ENCODE measurements at places on chromosomes 16 and 17.

- no peak for DNase-seq
These were observed 37.5 kb upstream of the LITAF start for GRCh38 chr16:11624205-11624604.

DNA sequence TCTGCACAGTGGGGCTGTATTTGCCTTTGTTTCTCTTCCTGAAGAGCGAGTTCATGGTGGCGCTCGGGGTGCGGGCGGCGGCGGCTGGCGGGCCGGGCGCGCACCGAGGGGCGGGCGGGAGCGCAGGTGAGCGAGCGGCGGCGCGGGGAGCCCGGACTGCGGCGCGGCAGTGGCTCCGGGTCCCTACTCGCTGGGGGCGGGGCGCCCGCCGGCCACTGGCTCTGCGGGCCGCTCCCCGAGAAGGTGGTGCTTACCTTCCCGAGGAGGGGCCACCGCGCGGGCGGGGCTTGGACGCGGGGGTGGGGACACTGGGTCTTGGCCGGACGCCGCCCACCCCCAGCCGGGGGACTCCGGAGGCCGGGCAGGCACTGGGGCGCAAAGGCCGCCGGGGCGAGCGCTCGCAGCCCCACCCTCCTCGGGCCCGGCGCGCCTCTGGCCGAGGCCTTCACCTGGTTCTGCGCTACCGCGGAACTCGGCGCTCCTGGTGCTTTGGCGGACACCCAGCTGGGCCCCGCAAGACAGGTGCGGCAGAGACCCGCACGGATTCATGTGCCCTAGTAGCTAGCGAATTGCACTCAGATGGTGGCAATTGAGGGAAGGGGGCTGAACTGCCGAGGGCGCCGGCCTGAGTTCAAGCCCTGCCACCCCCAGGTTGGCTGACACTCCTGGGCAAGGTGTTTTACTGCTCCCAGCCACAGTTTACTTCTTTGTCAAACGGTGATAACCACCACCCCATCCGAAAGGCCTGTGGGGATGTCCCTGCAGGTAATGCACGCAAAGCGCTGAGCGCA, at the start of gene PPL:
TSS of gene PPL (minus strand) at position 158 of the 791 bp plus-strand sequence. CDS start at position 55, 103 bp downstream.
- DNase-seq, result no peak

DNA sequence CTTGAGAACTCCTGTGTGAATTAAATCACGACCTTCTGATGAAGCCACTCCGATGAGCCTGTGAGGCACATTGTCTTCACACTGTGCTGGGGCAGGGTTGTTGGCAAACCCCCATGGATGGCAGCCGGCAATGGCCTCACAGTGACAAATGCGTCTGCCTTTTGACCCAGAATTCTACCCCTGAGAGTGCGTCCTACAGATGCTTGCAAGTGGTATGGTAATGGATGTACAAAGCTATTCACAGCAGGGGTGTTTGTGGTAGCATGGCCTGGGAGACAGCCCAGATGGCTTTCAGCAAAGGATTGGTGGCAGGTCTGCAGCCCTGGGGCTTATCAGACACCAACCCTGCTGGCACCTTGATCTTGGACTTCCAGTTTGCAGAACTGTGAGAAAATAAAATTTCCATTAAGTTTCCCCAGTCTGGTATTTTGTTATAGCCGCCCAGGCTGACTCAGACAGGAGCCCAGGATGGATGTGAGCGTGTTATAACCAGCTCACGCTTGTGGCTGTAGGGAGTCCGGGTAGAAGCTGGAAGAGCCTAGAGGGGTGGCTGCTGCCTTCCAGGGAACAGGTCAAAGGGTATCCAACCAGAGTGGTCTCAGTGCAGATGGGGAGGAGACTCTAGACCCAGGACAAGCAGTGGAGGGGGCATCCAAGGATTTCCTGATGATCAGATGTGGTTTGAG, 10.1 kb downstream of the AFMID start:
- no peak for DNase-seq

- DNase-seq, result no peak
These were observed 60.3 kb upstream of the CORO6 start for GRCh38 chr17:29682987-29683386.

DNA sequence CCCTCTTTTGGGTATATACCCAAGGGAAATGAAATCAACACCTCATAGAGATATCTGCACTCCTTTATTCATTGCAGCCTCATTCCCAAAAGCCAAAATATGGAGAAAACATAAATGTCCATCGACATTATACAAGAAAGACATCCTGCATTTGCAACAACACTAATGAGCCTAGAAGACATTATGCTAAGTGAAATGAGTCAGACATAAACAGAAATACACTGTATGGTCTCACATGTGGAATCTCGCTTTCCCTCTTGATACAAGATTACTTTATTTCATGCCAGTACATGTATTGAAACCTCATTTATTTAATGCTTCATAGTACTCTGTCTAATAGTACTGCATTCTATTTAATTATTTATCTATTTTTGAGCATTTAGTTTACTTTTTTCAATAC, 157.2 kb downstream of the ZNF18 start:
- DNase-seq, result no peak

Measured in stimulated activated CD4-positive, alpha-beta T cell treated with anti-CD3 and anti-CD28 coated beads, Interleukin-4, amount 100 ng/mL, for 48 hours (primary cell).